T follicular helper cell (primary cell): ENCODE measurements at places on chromosomes 6 and 20.

- no peak for DNase-seq
Measured at GRCh38 chr20:840858-841567, 7.5 kb downstream of the FAM110A start.

DNA sequence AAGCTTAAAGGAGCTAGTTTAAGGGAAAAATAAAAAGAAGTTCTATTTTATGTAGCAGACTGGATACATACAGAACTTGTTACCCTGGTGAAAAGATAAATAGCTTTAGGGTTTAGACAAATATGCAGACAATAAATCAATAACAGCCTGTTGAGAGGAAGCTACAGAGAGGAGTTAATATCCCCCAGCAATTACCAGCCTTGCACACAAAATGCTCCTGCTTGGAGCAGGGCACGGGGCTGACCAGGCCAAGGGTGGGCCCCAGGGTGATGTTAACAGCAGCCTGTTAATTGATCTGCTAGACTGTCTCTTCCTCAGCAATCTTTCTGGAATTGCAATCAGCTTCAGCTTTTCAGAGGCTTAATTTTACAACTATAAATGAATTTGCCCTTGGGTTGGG lies 125.1 kb upstream of the SOX4 start:
- no peak for DNase-seq

- DNase-seq, result no peak
Measured at GRCh38 chr6:87944541-87944954, 103.1 kb upstream of the SPACA1 start.

DNA sequence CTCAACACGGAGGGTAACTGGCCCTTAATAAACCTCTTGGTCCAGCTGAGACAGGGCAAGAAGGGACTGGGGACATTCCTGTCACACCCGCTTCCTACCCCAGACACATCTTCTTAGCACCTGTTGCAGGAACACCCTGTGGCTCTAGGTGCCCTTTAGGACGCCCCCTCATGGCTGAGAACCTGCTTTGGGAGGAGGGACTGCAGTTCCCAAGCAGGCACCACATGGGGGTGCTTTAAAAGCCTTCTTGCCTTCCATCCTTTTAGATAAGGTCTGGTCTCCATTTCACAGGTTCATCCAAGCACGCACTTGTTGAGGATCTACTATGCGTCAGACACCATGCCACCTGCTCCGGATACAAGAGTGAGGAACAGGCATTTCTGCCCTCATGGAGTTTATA lies 26.6 kb downstream of the NSFL1C start:
- DNase-seq, result no peak

DNA sequence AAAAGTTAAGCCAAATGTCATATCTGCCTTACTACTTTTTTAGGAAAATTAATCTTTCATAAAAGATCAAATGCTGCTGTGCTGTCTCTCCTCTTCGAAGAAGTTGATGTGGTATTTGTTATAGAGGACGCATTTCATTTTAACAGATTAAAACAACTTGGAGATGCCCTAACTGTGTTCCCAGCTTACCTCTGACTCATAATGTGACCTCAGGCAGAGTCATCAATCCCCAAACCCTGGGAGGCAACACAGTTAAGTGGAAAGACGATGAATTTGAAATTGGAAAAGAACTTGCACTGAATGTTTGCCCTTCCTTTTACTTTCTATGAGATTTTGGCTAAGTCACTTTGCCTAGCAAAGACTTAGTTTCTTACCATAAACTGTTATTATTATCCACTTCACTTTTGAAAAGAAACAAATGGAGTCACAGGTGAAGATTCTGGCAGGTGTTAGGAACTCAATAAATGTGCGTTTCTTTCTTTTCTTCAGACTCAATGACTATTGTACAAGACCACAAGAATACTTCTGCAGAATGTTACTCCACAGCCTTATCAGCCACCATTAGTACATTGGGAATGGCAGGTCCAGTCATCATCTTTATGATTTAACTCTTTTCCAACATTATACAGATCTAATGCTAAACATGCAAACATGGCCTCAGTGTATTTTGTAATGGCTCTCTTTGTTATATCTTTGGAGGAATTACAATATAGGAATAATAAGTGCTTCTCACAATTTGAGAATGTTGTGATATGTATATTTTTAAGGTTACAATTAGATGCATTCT lies 102.6 kb downstream of the COL21A1 start:
- DNase-seq, result no peak

DNA sequence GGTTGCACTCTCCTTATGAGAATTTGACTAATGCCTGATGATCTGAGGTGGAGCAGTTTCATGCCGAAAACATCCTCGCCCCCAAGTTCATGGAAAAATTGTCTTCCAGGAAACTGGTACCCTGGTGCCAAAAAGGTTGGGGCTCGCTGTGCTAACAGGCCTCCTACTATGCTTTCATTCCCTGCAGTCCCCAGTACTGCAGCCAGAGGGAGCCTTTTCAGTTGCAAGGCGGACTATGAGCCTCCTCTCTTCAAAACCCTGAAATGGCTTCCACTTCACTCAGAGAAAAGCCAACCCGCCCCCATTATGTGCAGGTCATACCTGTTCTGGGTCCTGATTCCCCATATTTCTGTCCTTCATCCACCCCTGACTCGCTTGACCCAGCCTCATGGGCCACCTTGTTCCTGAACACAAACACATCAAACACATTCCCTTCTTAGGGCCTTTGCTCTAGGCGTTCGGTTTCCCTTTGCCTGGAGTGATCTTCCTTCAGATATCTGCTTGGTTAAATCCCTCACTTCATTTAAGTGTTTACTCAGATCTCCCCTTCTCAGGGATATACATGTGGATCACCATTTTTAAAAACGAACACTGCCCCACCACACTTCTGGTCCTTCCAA lies 173.7 kb downstream of the PHACTR1 start:
- DNase-seq, result peak; percentile 3

GRCh38 chr6:159461998-159462397 lies 231.0 kb downstream of the SOD2 start:
- no peak for DNase-seq

DNA sequence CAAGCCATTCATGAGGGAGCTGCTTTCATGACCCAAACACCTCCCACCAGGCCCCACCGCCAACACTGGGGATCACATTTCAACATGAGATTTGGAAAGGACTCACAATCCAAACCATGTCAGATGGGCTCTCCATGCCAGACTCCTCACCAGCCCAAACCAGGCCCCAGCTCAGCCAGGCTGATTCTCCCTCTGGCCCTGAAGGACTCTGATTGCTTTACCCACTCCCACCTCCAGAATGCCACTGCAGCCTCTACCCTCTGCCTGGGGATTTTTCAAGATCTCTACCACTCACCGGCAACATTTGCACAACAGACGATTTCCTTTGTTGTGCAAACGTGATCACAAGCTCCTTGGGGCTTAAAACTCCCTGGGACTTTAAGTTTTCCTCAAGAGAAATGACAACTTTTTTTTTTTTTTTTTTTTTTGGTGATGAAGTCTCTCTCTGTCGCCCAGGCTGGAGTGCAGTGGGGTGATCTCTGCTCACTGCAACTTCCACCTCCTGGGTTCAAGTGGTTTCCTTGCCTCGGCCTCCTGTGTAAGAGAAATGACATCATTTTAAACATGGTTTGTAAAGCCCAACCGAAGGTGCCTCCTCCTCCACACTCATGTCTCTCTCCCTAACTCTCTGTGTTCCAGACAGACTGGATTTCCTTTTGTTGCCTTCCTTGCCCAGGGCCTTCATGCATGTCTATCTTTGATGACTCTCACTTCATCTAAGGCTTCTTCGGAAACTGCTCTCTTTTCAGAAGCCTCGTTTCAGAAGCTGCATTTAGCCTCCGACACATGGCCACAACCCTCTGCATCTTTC lies 147.0 kb downstream of the CDH26 start:
- DNase-seq, result no peak

GRCh38 chr20:9301129-9302090 lies 213.0 kb upstream of the LAMP5 start:
- no peak for DNase-seq

DNA sequence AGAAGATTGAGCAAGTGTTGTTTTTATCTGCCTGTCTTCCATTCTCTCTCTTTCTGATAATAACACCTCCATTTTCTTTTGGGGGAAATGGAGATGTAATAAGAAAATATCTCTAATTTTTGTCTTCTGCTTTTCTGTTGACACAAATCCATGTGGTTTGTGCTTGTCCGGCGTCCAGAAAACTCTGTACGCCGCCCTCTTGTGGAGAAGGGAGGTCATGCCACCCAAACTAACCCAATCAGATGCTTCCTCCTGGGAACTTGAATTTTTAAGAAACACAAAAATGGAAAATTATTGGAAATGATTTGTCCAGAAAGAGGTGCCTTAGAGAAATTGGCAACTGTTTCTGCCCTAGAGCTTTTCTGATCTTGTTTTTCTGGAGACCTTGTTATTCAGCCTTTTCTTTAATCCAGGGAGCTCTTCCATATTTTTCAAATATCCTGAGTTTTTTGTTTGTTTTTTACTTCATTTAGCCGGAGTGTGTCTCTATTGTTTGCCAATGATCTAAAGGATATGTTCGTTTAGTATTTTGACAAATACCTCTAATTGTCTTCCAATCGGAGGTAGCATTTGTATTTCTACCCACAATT lies 17.8 kb upstream of the FNDC1 start:
- DNase-seq, result no peak

- DNase-seq, result no peak
Measured at GRCh38 chr20:19785983-19786285, 27.9 kb downstream of the RIN2 start.

- DNase-seq, result no peak
Measured at GRCh38 chr6:45717715-45718114, 297.9 kb downstream of the CLIC5 start.

- no peak for DNase-seq
Measured at GRCh38 chr6:70072540-70073179, 206.3 kb downstream of the COL19A1 start.

- DNase-seq, result no peak
Measured at GRCh38 chr20:40718982-40719729, 30.1 kb upstream of the MAFB start.

DNA sequence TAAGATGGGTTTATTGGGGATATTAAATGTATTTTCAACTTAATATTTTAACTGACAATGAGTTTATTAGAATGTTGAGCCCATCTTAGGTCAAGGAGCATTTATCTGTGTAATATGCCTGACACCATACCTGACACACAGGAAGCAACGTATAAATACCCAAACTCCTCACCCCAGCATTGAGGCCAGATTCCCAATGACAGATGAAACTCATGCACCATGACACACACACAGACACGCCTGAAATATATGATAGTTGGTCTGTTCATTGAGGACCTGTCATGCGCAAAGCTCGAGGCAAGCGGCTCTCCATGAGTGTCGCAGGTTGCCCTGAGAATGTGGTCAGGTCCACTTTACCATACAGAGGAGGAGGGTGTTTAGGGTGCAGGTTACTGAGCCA lies 64.1 kb downstream of the GFOD1 start:
- DNase-seq, result no peak

DNA sequence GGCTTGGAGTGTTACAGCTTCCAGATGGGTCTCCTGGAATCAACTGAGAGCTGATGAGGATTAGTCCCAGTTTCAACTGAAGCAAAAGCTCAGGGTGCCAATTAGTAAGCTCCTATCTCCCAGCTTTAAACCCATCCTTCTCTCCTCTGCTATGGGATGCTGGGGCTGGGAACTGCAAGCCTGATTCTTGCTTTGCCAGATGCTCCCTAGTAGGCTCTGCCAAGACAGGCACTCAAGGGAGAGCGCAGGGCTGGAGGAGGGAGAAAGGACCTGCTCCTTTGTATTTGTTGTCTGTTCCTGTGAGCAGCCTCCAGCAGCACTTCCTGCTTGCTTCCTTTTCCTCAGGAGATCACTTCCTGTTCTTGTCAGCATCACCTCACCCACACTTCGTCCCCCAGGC lies 309.7 kb downstream of the KIF16B start:
- no peak for DNase-seq

- no peak for DNase-seq
Measured at GRCh38 chr20:57481281-57481711, 43.6 kb downstream of the CTCFL start.

GRCh38 chr6:128560966-128561365 lies 40.6 kb upstream of the PTPRK start:
- DNase-seq, result no peak

GRCh38 chr6:170096191-170096802 lies 194.6 kb downstream of the DLL1 start:
- no peak for DNase-seq

DNA sequence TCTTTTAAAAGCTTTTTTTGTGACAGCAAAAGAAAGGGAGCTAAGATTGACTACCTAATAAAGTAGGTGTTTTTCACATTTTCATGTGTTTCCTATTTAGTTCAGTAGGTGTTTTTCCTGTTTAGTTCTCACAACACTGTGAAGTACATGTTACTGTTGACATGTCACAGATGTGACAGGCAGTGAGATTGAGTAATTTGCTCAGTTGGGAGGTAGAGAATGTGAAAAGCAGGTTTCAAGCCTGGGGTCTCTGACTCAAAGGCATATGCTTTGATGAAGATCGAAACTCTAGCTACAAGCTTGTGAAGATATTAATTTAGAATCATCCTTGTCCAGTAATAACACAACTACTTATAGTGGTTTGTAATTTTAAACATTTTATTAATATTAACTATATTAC lies 43.1 kb downstream of the SLX4IP start:
- DNase-seq, result no peak

- no peak for DNase-seq
Measured at GRCh38 chr6:168866534-168866933, 387.1 kb downstream of the THBS2 start.

GRCh38 chr6:26032340-26033084 lies 54.7 kb upstream of the HFE start:
- DNase-seq, result no peak

DNA sequence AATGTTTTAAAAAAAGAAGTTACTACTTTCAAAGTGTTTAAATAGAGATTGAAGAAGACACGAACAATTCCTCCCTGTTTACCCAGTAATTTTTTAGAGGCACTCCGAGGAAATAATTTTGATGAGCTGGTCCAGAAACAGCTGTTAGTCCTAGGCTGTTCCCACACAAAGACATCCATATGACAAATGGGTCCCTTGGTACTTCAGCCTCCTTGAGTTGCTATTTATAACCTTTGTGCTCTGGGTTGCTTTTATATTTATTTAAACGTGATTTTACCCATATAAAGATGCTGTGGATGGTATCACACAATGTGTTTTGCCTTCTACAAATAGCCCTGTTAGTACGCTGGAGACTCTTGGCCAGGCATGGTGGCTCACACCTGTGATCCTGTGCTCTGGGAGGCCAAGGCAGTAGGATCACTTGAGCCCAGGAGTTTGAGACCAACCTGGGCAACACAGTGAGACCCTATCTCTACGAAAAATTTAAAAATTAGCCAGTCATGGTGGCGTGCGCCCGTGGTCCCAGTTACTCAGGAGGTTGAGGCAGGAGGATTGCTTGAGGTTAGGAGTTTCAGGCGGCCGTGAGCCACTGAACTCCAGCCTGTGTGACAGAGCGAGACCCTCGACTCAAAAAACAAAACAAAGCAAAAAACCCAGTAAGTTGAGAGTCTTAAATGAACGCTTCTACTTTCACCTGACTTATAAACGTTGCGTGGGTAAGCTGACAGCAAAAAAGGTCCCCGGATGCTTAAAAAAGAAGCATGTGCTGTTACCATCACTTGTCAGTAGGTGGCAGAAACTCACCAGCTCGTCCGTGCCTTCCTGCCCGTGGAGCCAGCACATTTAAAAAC lies 56.9 kb upstream of the ARMH2 start:
- DNase-seq, result peak; percentile 64
